ENCODE measurements at places on chromosomes 12 and 14. TPM values are rescaled to one million over a fixed set of nuclear protein-coding genes. Genes with fewer than 3 reads are reported as not detected.
A peak's percentile ranks its signal among the peaks of the same experiment; 100 is the strongest.

The PDE6H gene
- not detected for polyA plus RNA-seq

GRCh38 chr12:124821252-124822200, 42.1 kb downstream of the SCARB1 start:
- DNase-seq: no peak

- peak; percentile 71 for DNase-seq
These were observed 708 bp upstream of the ZBTB42 start for GRCh38 chr14:104800015-104800770.

The ACRBP gene
- polyA plus RNA-seq: 4.6 TPM

DNA sequence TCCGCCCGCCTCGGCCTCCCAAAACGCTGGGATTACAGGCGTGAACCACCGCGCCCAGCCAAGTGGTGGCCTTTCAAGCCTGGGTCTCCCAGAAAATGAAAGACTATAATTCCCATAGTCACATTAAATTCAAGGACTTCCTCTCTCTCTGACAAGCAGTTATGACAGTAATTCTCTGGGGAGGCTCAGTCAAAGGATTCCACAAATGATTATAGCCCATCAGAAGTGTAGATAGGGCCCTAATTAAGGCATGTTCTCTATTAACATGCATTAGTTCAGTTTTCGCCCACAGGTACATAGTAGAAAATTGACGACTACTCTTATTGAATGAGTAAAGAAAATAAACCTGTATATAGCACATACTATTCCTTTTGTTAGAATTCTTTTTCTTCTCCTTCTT, 16.4 kb downstream of the PRMT8 start:
- DNase-seq: no peak

The RTL1 gene
- not detected for polyA plus RNA-seq

- no peak for DNase-seq
These were observed 95.9 kb downstream of the PAH start for GRCh38 chr12:102821149-102821548.

DNA sequence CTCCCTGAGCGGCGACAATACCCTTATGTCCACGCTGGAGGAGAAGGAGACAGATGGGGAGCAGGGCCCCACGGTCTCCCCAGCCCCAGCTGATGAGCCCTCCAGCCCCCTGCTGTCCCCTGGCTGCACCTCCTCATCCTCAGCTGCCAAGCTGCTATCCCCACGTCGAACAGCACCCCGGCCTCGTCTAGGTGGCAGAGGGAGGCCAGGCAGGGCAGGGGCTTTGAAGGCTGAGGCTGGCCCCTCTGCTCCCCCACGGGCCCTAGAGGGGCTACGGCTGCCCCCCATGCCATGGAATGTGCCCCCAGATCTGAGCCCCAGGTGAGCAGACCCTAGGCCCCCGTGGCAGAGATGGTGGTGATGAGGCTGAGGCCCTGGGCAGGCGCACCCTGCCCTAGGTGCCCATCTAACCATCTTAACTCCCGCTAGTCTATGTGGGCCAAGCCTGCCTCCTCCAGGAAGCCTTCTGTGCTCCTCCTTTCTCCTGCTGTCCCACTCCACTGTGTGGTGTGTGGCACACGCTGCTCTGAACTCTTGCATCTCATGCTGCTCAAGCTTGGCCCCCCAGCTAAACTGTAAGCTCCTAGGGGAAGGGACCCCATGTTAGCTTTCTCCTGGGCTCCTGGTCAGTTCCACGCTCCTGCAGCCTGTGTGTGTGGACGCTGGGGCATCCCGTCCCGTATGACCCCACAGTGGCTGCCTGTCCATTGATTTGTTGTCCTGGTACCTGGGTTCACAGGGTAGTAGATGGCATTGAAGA, 12.1 kb downstream of the MCRS1 start:
- DNase-seq: no peak

GRCh38 chr12:68792952-68793351, 15.0 kb upstream of the MDM2 start:
- no peak for DNase-seq

Measured in renal pelvis (tissue), 12 donors.